M059J (cell line): ENCODE measurements at places on chromosomes 4 and X.

DNA sequence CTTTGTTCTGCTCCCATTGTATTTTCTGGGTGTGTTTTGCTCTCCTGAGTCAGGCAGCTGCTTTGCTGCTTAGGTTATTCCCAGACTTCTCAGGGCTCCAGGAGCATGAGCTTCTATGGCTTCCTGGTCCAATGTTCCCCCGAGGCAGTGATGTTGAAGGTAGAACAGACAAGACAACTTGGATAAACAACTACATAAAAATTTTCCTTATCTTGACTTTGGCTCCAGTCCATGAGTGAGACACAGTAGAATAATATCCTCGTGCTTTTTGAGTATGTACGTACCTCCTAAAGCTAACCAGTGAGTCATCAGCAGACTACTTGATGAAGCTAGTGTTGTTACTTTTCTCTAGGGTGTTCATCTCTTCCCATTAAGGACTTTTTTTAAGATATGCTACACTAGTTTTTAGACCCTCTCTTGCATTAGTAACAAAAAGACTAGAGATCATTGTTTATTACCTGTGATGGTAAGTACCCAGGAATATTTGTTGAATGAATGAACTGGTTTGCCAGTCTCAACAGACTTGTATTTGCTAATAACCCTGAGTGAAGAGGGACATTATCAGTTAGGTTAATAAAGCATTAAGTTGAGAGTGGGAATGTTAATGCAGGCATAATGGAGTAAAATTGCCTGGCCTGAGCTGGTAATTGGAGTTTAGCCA is 131.9 kb downstream of the FHIP1A start:
- DNase-seq: peak; percentile 97

DNA sequence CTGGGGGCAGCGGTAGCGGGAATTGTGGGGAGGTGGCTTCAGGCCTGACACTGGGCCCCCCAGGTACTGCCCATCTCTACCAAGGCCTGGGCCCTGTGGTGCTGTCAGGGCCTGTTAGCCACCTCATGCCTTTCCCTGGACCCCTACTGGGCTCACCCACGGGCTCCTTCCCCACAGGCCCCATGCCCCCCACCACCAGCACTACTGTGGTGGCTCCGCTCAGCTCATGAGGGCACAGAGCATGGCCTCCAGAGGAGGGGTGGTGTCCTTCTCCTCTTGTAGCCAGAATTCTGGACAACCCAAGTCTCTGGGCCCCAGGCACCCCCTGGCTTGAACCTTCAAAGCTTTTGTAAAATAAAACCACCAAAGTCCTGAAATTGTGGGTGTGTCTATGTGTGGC is 7.5 kb downstream of the GATA1 start:
- DNase-seq: no peak

- DNase-seq: no peak
Measured at GRCh38 chrX:25343060-25343459, 327.3 kb upstream of the ARX start.

- DNase-seq: peak; percentile 35
Measured at GRCh38 chr4:24174602-24175001, 284.8 kb upstream of the PPARGC1A start.

- DNase-seq: no peak
Measured at GRCh38 chr4:155399974-155400697, 23.4 kb upstream of the MAP9 start.
